NCI-H460 (cell line): ENCODE measurements at places on chromosomes 6 and 20.

- DNase-seq: no peak
These were observed 82.0 kb upstream of the EDN1 start for GRCh38 chr6:12208190-12208589.

DNA sequence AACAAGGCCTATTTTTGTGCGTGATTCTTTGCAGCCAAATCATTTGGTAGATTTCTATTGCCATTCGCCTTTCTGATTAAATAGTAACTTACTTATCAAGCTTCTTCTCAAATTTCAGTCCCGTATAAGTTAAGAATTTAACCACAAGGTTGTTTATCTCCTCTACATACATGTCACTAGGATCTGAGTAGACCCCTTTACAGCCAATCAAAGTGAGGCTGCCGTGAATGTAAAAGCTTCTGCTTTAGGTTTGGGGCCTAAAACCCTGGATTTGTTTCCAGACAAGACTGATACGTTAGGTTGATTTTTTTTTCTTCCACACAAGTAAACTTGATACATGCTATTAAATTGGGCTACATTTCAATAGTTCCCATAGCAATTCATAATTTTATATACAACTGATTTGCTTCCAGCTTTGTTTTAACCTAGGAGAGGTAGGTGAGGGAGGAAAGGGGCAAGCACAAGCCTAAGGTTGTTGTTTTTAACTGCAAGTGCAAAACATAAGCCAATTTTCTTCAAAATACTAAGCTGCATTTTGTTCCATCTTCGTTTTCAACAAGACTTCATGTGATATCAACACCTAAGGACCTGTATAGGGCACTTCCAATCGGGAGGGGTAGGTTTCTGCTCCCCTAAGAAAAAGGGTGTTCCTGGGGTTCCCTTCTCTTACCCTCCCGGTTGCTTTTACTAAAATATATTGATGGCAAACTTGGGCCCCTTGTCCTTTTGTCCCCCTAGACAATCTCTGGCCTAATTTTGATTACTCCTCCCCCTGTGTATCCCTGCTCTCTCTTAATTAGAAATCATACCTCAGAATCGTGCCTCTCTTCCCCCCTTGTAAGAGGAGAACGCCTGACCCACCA is 1.7 kb downstream of the RANBP9 start:
- DNase-seq: no peak

GRCh38 chr6:165218829-165219228 is 90.6 kb downstream of the C6orf118 start:
- no peak for DNase-seq

- no peak for DNase-seq
These were observed 172.6 kb upstream of the LAMA2 start for GRCh38 chr6:128710315-128710714.

DNA sequence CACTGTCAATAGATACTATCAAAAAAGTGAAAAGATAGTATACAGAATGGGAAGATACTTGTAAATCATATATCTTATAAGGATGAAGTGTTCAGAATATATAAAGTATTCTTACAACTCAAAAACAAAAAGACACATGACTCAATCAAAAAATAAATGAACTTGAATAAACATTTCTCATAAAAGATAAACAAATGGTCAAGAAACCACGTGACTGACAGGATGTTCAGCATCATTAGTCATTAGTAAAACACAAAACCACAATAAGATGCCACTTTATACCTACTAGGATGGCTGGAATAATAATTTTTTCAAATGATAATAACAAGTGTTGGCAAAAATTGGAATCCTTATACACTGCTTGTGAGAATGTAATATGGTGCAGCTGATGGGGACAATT is 729.1 kb upstream of the HS3ST5 start:
- no peak for DNase-seq

- peak; percentile 3 for DNase-seq
These were observed 476.9 kb downstream of the KHDRBS2 start for GRCh38 chr6:61809004-61809595.
